Esophagus squamous epithelium (tissue), 5 donors: ENCODE measurements at places on chromosomes 6 and 20.

DNA sequence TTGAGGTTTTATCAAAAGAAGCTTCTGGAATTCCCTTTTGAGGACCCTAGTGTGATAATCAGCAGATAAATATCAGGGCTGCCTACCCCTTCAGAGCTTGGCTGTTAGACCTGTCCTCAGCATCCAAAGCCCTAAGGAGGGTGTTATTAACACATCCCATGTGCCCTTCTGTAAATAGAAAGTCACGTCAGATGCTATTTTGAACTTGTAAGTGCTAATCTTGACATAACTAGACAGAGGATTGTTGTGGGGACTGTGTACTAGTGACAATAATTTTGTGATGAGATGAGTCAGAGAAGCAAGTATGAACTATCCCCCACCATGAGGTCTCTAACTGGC is 4.9 kb upstream of the LAMA4 start:
- no peak for DNase-seq

DNA sequence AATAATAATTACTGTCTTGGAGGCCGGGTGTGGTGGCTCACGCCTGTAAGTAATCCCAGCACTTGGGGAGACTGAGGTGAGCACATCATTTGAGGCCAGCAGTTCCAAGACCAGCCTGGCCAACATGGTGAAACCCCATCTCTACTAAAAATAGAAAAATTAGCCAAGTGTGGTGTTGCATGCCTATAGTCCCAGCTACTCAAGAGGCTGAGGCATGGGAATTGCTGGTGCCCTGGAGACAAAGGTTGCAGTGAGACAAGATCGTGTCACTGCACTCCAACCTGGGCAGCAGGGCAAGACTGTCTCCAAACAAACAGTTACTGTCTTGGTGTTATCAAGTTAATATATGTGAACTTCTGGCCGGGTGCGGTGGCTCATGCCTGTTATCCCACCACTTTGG is 4.9 kb downstream of the RRP36 start:
- DNase-seq = no peak

DNA sequence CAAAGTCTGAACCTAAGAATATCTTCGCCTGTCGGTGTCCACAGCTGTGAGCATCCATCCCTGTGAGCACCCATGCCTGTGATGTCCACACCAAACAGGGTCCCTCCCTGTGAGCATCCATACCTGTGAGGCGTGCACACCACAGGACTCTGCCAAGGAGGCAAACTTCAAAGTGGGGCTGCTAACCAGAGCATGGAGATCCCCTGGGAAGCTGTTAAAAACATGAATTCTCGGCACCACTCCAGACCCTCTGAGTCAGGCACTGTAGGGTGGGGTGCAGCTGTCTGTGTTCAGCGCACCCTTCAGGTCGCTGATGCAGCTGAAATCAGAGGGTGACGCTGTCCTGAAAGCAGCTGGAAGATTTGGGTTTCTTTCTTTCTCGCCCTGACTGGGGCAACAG is 85.4 kb upstream of the NXT1 start:
- DNase-seq = no peak

DNA sequence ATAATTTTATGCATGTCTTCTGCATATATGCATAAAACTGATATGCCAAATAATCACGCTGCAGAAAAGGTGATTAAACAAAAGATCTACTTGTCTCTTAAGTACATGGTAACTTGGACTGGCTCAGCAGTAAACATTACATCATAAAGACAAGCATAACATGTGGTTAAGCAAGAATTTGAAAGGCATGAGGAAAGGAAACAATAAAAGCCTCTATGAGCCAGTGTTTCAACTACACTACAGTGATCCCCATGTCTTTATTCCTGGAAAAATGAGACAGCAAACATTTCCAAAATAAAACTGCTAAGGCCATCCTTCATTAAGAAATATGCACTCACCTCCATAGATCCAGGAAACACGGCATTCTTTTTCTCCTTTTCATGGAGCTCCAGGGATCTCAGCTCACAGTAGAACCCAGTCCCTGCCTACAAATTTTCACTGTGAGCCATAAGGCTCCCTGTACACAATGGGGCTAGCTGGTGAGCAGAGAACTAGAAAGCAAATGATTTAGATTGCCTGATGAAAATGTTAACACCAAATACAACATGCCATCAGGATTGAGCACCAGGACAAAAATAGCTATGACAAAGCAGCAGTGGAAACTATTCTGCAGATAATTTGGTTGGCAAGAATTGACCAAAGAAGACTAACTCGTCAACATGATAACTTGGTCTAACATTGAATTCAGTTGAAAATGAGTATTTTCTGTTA is 156.1 kb downstream of the COL21A1 start:
- DNase-seq = no peak

DNA sequence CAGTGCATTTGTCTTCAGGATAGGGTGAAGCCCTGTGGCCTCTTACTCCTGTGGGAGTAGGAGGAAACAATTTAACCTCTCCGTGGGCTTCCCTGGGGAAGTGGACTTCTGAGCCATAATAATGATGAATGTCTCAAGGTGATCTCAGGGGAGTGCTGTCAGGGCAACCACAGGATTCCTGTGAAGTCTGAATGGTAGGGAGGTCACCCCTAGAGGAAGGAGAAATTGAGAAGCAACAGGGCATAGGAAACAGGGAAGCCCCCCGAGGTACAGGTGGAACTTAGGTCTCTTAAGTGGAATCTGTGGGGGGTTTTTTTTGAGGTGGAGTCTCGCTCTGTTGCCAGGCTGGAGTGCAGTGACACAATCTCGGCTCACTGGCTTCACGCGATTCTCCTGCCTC is 26.9 kb downstream of the STK35 start:
- DNase-seq = no peak

DNA sequence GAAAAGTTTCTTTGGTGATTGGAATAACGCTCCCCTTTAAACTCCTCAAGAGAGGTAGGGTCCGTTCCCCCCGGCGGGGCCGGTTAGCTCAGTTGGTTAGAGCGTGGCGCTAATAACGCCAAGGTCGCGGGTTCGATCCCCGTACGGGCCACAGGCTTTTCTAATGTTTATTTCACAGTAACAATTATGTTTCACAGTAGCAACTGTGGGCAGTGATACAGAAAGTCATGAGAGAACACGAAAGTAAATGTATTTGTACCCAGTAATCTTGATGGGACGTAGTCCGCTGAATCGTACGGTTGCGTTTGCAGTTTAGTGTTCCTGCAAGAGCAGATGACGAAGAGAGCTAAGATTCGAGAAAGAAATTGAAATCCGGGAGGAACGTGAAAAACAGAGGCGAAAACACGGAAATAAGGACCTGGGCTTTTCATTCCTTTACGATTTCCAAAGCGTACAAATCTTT is 505.5 kb downstream of the PRIM2 start:
- no peak for DNase-seq

- no peak for DNase-seq
Measured at GRCh38 chr6:106684011-106684410, 54.6 kb downstream of the QRSL1 start.

DNA sequence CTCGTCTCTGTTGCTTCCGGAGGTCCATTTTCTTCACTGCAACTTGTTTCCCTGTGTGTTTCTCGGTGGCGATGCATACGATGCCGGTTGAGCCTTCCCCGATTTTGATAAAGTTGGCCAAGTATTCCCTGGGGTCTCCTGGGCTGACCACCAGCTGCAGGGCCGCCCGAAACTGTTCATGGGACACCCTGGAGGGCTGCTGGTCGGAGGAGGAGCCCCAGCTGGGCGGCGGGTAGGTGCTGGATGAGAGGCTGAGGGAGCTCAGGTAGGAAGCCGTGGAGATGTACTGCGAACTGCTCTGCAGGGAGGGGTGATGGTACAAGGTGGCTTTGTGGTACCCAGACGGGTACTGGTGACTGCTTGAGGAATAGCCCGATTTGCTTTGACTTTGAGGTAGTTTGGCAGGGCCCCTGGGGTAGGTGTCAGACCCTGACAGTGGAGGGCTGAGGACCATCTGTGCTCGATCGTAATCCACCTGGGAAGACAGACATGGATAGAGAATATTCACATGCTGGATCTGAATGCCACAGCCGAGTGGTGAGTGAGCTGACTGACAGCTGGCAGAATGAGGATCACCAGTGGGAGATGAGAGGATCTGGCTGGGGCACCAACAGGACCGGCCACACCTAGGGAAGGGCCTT is 51.6 kb downstream of the LAMP5 start:
- DNase-seq = no peak

GRCh38 chr6:118501765-118502164 is 46.3 kb upstream of the PLN start:
- DNase-seq = no peak

- DNase-seq = no peak
Measured at GRCh38 chr6:136657666-136658065, 107.4 kb upstream of the MAP7 start.
